Adipose tissue (tissue), 3 donors: ENCODE measurements at places on chromosomes 7 and 10. TPM values are rescaled to one million over a fixed set of nuclear protein-coding genes. Genes with fewer than 3 reads are reported as not detected.

Gene C10orf67
- polyA plus RNA-seq = not detected

Gene EN2
- not detected for polyA plus RNA-seq

Gene PRSS37
- polyA plus RNA-seq = not detected

Gene LFNG
- 12.5 TPM for polyA plus RNA-seq

Gene LRIT1
- not detected for polyA plus RNA-seq

Gene MMD2
- polyA plus RNA-seq = not detected

Gene VWC2
- 0.01 TPM for polyA plus RNA-seq

Gene TSC22D4
- 27.0 TPM for polyA plus RNA-seq
